ENCODE measurements at places on chromosomes 13 and 19. TPM values are rescaled to one million over a fixed set of nuclear protein-coding genes. Genes with fewer than 3 reads are reported as not detected.

ZNF225 gene
- total RNA-seq, result 1.9 TPM

CPB2 gene
- total RNA-seq, result not detected

DCLK1 gene
- total RNA-seq, result under 0.01 TPM

SOHLH2 gene
- total RNA-seq, result 0.54 TPM

UBE2L5 gene
- 0.27 TPM for total RNA-seq
